ENCODE measurements at places on chromosomes 6 and 20. TPM values are rescaled to one million over a fixed set of nuclear protein-coding genes. Genes with fewer than 3 reads are reported as not detected.

DNA sequence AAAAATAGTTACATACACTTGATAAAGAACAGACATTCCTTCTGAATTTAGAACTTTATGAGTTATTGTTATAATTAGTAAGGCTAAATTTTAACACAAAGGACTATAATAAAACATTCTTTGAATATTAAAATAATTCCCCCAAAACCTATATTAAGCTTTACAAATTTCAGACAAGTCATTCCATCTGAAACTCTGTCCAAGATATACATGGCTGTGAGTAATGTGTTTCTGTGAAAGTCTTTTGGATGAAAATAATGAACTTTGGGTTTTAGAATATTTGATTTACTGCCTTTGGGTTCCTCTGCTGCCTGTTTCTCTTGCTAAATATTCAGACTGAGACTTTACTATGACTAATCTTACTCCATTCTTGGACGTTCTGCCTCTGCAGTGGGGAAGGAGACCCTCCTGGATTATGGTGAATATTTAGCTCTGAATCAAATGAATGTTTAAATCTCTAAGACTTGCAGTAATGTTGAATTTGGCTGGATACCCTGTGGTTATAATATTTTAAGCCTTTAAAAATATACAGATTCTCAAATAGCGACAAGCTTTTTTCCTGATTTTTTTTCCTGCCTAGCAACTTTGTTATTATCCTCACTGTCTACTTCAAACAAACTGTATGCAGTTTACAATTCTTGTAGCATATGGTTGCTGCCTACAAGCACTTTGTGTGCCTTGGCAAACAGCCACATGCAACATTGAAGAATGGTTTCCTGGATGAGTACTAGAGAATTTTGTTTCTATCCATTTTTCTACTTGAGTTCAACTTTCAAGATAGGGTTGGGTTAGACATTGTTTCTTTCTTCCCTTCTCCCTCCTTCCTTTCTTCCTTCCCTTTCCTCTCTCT is 51.4 kb downstream of the TXLNB start:
- no peak for DNase-seq

The WFDC5 gene
- total RNA-seq: not detected

GRCh38 chr20:63433351-63433750 is 39.1 kb downstream of the KCNQ2 start:
- DNase-seq: no peak

The RIPOR3 gene
- total RNA-seq: 5.4 TPM

The CCN6 gene
- total RNA-seq: not detected

DNA sequence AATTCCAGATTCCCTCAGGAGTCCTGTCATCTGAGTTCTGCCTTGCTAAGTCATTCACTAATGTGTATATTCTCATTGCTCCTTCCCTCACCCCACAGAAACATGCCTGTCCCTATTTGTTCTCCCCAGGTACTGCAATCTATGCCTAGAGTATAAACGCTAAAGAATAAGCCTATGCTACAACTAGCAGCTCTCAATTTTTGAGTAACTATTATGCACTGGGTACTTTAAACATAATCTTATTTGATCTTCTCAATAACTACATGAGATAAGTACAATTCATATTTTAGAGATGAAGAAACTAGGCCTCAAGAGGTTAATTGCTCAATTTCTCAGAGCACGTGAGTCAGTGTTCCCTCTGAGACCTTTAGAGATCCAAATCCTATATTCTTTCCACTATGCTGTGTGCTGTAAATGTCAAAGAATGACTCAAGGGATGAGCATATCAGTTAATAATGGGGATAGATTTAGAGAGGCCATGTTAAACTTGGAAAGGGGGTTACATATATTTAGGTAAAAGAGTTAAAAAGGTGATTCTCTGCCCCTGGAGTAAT is 423.8 kb upstream of the ADGRB3 start:
- DNase-seq: no peak

DNA sequence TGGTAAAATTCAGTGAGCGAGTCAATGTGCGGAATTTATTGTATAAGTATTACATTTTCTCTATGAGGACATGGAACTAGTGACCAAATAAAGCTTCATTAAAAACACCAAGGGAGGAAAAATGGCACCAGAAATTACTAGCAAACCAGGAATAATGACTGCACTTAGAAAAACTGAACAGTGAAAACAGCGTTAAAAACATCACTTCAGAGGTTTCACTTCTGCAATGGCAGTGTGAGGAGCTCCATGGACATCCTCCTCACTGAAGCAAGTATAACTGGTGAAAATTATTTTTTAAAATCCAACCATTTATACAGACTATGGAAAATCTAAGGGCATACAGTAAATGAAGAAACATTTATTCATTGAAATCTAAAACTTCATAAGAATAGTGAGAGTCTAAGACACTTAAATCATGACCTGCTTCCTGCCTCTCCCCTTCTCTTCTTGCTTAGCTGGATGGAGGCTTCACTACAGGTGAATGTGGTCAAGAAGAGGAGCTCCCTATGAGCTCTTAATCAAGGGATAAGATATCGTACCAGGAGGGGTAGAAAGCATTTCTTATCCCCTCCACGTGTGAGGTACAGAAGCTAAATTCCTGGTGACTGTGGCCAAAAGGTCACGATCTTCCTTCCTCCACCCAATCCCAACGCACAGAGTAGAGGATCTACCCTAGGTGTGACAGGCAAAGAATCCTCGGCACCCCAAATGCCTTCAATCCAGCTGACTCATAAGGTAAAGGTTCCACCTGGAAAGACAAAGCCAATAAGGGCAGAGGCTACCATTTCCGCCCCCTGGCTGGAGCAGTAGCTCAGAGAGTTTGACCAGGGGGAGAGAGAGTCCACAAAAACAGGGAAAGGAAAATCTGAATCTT is 12.3 kb upstream of the ASF1A start:
- no peak for DNase-seq

The PARD6B gene
- total RNA-seq: 37.5 TPM

- DNase-seq: no peak
Measured at GRCh38 chr6:77652739-77653138, at the start of gene MEI4. MEI4 (plus strand) TSS chr6:77653039; CDS start chr6:77690672, 37,633 bp downstream.

- DNase-seq: peak; percentile 87
Measured at GRCh38 chr6:83193747-83194566, 800 bp downstream of the RWDD2A start.

DNA sequence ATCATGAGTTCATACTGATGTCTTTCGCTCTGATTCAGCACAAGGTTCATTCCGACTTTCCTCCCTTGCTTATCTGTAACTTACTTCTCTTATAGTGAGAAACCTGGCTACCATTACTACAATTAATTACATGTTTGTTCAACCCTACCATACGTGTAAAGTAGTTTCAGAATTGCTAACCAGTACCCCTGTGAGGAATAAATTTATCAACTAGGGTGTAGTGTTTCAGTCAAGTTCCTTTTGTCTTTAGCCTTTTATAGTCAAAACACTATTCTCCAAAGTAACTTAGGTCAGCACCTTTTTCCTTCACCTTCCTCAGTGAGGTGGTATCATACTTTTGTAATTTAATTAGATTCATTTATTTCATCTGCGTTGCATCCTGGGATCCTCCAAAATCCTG is 64.9 kb downstream of the MAP3K4 start:
- DNase-seq: no peak

The SNAP25 gene
- 0.41 TPM for total RNA-seq

The PSMB8 gene
- 19.4 TPM for total RNA-seq

DNA sequence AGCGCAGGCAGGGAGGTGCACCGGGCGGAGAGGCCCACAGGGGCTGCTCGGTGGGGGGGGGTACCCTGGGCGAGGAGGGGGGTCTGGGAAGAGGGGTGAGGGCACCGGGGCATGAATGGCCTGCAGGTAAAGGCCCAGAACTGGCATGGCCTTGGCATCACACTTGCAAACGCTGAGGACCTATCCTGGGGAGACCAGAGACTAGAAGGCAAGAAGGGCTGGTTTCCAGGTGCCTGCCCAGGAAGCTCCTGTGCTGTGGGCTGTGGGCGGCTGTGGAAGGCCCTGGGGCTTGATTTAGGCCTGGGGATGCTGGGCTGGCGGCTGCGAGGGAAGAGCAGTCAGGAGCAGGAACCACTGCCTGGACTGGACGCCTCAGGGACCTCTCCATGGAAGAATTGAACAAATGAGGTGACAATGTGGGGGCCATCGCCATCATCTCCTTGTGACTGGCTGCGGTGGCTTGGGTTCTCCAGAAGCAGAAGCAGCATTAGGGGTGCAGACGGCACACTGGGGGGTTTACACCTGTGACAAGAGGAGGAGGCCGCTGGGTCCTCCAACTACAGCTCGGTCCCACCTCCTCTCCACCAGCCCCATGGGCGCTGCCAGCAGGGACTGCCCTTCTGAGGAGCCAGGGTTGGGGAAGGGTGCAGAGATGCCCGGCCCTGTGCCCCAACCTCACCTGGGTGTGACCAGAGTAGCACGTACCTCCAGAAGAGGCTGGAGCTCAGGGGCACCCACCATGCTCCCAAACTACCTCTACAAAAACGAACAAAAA is 32.1 kb upstream of the IRF4 start:
- DNase-seq: no peak

GRCh38 chr6:165676435-165677068 is 13.5 kb upstream of the PDE10A start:
- DNase-seq: peak; percentile 30

- no peak for DNase-seq
Measured at GRCh38 chr6:11161031-11161956, 49.8 kb upstream of the ERVFRD-1 start.
